ENCODE measurements at places on chromosomes 1 and 21.

GRCh38 chr1:174974711-174975119 is 25.0 kb upstream of the CACYBP start:
- DNase-seq, result no peak

GRCh38 chr1:227766015-227766634 is 30.9 kb downstream of the SNAP47 start:
- DNase-seq, result peak; percentile 43

- no peak for DNase-seq
Observed at GRCh38 chr21:43849532-43850299, 15.3 kb upstream of the AGPAT3 start.

DNA sequence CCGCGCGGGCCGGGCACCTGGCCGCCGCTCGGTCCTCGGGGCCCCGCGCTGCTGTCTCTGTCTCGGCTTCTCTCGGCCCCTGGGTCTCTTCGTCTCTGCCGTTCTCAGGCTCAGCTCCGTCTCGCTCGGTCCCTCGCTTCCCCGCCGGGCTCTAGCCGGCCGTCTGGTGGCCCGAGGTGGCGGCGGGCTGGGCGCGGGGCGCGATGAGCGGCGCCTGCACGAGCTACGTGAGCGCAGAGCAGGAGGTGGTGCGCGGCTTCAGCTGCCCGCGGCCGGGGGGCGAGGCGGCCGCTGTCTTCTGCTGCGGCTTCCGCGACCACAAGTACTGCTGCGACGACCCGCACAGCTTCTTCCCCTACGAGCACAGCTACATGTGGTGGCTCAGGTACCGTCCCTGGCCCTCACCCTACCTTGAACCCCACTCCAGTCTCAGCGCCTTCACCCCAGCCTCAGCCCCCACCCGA is 355 bp downstream of the SHISAL2A start:
- no peak for DNase-seq

DNA sequence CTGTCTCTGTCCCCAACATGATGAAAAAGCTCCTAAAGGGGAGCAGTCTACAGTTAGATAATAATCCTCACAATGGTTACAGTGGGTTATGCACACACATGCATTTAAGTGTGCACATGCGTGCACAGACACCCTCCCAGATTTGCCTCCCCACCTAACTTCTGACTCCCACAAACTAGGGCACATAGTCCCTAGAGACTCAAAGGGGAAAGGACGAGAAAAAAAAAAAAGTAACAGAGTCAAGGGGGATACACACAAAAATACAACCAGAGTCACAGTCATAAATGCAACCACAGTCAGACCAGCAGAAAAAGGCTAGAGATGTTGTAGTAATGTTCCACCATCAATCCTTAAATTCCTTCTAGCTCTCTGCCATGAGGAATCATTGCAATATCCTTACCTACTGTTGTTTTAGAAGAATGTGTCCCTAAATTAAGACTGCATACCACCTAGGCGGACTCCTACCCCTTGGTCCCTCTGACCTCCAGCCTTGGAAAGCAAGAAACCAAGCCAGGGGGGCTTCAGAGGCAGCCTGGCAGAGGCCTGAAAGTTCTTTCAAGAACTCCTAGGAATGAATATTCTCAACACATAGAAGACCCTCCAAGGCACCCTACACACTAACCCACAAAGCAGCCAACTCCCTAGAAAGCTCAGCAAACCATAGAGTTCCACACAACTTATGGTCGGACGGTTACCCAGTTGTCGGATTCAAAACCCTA is 1.3 kb downstream of the CRTC2 start:
- DNase-seq, result peak; percentile 31

DNA sequence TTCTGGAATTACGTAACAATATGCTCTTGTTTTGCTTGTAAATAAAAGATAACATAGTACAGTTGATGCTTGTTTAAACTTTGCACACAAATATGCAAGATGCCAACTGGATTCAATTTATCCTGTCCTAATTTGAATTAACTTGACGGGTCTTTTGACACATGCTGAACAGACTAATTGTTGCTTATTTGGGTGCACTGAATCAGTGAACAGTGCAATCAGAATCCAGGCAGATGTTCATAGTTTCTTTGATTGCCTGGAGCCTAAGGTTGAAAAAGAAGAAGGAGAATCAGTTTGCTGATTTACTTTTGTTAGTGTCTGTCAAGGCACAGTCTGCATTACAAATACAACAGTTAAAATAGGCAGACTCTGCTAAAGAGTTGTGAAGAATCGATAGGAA is 307.9 kb downstream of the COL11A1 start:
- DNase-seq, result no peak

- DNase-seq, result no peak
Observed at GRCh38 chr1:112818990-112819689, 104.0 kb upstream of the PPM1J start.

GRCh38 chr1:59978511-59978910 is 51.9 kb upstream of the CYP2J2 start:
- no peak for DNase-seq

DNA sequence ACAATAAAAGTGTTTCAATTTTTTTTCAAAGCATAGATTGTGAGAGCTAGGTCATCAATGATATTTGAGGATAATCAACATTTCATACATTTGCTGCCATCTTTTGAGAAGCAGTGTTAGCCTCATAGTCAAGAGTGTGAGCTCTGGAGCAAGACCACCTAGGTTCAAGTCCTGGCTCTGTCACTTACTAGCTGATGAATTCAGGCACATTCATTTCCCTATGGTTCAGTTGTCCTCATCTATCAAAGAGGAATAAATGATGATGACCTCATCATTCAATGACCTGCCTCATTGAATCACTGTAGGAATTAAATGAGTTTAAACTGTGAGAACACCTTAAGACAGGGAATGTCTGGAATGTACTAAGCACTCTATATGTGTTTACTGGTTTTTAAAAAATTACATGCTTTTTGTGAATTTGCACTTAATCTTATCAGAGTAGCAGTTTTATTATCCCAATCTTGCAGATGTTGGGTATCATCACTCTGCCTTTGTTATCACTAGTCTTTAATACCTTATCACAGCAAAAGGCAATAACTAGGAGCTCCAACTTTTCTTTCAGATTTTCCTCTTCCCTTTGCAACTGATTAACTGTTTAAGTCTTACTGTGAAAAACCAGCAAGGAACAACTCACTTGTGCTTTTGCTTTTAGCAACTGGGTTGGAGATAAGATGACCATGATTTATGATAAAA is 47.4 kb downstream of the SLC30A10 start:
- no peak for DNase-seq

DNA sequence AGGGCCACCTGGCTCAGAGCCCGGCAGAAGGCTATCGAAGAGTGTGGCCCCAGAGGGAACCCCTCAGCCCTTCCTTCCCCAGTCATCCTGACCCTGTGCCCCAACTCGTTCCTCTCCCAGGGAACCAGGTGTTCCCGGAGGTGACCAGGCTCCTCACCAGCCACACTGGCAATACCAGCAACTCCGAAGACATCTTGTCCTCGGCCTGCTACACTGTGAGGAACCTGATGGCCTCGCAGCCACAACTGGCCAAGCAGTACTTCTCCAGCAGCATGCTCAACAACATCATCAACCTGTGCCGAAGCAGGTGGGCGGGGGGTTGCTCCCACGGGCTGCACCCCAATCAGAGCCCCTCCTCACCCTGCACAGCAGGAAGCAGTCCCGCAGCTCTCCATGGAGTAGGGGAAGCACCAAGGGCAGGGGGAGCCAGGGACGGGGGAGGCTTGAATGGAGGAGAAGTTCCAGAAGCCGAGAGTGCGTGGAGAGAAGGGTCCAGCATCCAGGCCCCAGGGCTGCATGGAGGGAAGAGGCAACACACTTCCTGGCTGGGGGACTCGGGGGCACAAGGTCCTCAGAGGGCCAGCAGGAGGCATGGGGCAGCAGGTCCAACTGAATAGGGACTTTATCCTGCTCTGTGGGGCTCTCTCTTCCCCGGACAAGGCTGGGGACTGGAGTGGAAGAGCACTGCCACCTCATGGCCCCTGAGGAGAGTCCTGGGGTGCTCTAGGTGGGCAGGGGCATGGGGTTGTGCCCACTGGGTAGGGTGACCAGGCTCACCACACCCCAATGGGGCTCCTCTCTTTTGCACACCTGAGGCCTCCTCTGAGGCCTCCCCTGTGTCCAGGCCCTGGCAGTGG is 41.7 kb downstream of the PKP1 start:
- no peak for DNase-seq

GRCh38 chr1:235939480-235939775 is 72.7 kb upstream of the LYST start:
- DNase-seq, result no peak

DNA sequence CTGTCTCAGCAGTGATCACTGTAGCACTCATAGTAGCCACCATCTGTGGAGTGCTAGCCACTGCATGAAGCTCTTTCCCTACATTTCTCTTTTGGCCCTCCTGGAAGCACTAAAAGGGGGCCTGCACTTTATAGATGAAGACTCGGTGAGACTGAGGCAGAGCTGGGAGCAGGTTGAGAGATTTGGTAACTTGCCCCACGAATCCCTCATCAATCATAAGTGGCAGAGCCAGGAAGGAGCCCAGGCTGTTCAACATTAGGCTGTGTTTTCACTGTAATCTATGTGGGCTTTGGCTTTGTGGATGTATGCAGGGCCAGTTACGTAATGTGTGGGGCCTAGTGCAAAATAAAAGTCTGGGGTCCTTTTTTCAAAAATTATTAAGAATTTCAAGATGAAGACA is 13.3 kb upstream of the ETV3 start:
- DNase-seq, result no peak

- peak; percentile 17 for DNase-seq
Observed at GRCh38 chr1:9465640-9466039, 73.6 kb upstream of the SLC25A33 start.

DNA sequence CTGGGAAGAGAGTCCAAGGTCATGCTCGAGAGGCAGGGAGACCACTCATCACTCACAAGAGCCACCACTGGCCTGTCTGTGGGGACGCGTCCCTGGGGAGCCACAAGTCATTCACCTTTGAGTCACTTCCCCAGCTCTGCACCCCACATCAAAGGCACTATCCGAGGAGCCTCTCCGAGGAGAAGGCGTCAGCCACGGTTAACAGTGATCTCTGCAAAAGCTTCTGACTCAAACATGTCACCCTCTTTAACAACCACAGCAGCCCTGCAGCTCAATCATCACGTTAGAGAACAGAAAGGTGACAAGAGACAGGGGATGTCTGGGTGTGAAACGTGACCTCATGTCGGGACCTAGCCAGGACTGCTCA is 9.0 kb downstream of the LRRC47 start:
- peak; percentile 19 for DNase-seq

DNA sequence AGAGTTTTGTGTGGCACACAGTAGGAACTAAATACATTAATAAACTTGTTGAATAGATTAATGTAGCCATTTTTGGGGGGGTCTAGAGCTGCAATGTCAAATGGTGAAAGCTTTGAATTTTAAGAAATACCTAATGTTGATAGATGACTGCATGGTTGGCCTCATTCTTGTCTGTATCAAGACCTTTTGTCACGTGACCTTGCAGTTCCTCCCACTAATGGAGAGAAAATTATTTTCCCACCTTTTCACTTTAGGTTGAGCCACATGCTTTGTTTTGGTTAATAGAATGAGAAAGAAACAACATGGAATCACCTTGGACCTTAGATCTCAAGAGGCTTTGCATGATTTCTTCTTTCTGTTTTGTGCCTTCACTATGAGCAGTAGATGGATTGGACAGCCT is 223.6 kb upstream of the DEPDC1 start:
- no peak for DNase-seq

- DNase-seq, result no peak
Observed at GRCh38 chr1:183159960-183160359, 26.1 kb upstream of the LAMC2 start.

DNA sequence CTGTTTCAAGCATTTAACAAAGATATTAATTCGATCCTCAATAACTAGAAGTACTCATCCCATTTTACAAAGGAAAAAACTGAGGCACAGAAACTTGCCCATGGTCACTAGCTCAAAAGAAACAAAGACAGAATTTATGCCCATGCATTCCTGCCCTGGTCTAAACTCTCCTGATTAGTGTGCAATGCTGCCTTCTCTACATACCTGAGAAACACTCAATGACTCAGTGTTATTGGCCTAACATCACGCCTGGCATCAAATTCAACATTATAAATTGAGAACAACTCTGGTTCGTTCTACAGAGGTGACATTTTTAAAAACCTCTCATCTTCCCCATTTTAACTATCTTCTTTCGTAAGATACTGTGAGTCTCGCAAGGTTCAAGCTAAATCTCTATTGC is 5.2 kb downstream of the APP start:
- no peak for DNase-seq

GRCh38 chr1:169110689-169111447 is 4.4 kb downstream of the ATP1B1 start:
- no peak for DNase-seq

DNA sequence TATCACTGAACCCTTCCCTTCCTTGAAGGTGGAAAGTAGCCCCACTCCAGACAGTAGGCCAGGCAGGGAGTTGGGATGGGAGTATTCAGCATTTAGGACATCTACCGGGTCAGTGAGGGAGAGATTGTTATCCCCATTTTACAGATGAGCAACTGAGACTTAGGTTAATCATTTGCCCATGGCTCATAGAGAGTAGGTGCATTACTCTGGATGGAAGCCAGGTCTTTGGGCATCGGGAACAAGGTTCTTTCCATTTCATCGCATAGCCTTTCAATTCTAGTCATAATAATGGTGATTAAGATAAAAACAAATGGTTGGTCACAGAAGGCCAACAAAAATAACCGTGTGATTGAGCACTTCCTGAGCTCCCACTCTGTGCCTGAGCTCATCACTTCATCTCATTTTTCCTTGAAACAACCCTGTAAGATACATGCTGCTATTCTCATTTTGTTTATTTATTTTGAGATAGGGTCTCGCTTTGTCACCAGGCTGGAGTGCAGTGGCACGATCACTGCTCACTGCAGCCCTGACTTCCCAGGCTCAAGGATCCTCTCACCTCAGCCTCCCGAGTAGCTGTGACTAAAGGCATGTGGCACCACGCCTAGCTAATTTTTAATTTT is 64.8 kb downstream of the NAV1 start:
- DNase-seq, result no peak

GRCh38 chr1:111604931-111605330 is 14.7 kb upstream of the RAP1A start:
- no peak for DNase-seq

DNA sequence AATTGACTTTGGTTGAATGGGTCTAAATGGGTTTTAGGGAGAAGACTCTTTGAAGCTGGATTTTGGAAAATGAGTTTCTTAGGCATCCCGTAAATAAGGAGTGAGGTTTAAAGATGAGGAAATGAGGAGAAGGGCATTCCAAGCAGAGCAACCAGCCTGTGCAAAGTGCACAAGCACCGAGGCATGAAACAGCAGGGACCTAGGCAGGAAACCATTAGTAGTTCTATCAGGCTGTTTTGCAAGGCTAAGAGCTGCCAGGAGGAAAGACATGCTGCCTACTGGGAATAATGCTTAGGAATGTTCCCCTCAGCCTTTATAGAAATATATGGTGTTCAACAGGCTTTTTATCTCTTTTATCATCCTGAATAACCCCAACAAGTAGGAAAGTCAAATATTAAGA is 153.1 kb upstream of the FGGY start:
- DNase-seq, result peak; percentile 48

GRCh38 chr1:172763057-172763456 is 104.2 kb downstream of the FASLG start:
- DNase-seq, result no peak

- no peak for DNase-seq
Observed at GRCh38 chr1:193614817-193615216, 428.4 kb upstream of the B3GALT2 start.

GRCh38 chr1:209900734-209901133 is 37.3 kb upstream of the SYT14 start:
- DNase-seq, result no peak

GRCh38 chr1:117629625-117630422 is 24.0 kb downstream of the TENT5C start:
- DNase-seq, result no peak

- no peak for DNase-seq
Observed at GRCh38 chr1:230109066-230109465, 42.0 kb downstream of the GALNT2 start.

All from H7 (cell line).